ENCODE measurements at places on chromosomes 13 and 19. TPM values are rescaled to one million over a fixed set of nuclear protein-coding genes. Genes with fewer than 3 reads are reported as not detected.

The FLT1 gene
- total RNA-seq: 62.8 TPM

The LGALS4 gene
- total RNA-seq: 2.9 TPM

The KL gene
- 5.9 TPM for total RNA-seq

The ZNF560 gene
- not detected for total RNA-seq

The RAB3A gene
- 3.4 TPM for total RNA-seq

The KLK15 gene
- not detected for total RNA-seq

The ZNF221 gene
- 8.8 TPM for total RNA-seq

The THSD8 gene
- total RNA-seq: not detected

DNA sequence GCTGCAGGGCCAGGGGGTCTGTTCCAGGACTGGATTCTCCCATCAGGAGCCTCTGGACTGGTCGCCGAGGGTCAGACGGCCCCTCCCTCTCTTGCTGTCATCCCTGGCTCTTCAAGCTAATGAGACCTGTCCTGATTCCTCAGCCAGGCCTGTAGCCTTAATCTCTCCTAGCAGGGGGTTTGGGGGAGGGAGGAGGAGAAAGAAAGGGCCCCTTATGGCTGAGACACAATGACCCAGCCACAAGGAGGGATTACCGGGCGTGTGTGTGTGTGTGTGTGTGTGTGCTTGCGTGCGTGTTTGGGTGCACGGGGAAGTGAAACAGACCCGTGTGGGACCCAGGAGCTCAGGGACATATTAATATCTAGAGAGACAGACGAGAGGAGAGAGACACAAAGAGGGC, 1.9 kb upstream of the CRX start:
- peak; percentile 30 for DNase-seq

DNA sequence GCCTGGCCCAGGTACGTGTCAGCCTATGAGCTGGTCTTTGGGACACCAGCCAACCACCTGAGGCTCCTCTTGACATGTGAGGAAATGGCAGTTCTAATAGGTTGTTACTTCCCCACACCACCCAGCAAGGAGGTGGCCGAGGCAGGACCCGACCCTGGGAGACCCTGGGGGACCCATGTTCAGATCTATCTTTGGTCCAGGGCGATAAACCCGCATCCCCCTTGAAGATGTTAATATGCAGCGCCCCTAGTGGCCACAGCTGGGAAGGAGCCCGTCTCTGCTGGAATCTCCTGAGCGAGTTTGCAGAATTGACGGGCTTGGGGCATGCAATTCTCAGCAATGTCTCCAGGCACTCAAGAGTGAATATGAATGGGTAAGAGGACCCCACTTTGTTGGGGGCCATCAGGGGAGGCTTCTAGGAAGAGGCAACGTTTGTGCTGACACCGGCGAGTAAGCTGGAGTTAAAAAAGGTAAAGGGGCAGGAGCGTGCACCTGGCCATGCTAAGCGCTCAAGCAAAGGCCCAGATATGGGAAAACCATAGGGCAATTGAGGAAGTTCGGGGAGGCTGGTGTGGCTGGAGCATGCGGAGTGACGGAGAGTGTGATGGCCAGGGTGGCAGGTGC, 1.5 kb upstream of the MYO1F start:
- DNase-seq: peak; percentile 91

- DNase-seq: no peak
Observed at GRCh38 chr13:77554069-77554468, 18.6 kb downstream of the SCEL start.

DNA sequence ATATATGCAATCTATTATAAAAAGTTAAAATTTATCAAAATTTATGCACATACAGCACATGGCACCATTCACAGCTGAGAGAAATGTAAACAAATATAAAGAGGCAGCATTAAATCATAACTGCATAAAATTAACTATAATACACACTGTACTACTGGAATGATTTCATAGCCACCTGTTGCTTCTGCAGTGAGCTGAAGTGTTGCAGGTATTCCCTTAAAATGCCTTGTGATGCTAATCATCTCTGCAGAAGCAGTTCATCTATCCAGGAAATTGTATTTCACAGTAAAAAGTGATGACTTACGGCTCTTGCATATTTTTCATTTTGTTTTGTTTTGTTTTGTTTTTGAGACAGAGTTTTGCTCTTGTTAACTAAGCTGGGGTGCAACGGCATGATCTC, 82.1 kb downstream of the STOML3 start:
- no peak for DNase-seq

GRCh38 chr13:91397595-91397994, 826 bp upstream of the GPC5 start:
- no peak for DNase-seq

- DNase-seq: no peak
Observed at GRCh38 chr19:5018224-5019015, 49.5 kb downstream of the KDM4B start.

DNA sequence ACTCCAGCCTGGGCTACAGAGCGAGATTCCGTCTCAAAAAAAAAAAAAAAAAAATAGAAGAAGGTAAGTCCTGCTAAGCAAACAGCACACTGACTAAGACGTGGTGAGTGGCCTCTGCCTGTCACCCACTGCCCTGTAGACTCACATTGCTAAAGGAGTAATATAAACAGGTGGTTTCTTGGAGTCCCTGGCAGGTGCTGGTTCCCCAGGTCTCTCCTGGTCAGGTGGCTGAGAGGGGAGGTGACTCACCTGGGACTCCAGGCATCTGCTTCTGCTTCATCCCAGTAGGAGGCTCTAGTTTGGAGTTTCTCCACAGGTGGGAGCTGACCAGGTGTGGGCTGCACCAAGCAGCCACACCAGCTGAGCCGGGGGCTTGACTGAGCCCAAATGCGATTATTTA, at the start of gene OR10H1:
TSS of gene OR10H1 (minus strand) at position 359 of the 400 bp plus-strand sequence. CDS start 7,627 bp downstream, outside the sequence.
- no peak for DNase-seq

- no peak for DNase-seq
Observed at GRCh38 chr13:84129966-84130365, 247.7 kb upstream of the SLITRK1 start.

- no peak for DNase-seq
Observed at GRCh38 chr13:97124915-97125809, 97.0 kb upstream of the MBNL2 start.

DNA sequence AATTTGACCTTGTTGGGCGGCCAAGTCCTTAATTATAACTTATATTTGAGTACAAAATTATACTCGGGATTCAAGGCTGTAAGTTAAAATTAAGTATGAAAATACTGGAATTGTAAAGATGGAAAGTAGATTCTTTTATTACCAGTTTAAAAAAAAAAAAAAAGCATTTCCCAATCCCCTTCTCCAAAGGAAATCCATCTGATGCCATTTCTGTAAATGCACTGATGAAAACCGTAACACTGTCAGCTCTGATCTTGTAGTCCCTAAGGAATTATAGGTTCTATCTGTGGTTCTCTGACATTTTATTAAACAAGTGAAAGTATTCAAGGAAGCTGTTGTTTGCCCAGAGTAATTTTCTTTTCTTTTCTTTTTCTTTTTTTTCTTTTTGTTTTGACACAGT, 41.6 kb upstream of the HNRNPA1L2 start:
- no peak for DNase-seq

- DNase-seq: no peak
Observed at GRCh38 chr13:84823528-84823927, 941.3 kb upstream of the SLITRK1 start.

DNA sequence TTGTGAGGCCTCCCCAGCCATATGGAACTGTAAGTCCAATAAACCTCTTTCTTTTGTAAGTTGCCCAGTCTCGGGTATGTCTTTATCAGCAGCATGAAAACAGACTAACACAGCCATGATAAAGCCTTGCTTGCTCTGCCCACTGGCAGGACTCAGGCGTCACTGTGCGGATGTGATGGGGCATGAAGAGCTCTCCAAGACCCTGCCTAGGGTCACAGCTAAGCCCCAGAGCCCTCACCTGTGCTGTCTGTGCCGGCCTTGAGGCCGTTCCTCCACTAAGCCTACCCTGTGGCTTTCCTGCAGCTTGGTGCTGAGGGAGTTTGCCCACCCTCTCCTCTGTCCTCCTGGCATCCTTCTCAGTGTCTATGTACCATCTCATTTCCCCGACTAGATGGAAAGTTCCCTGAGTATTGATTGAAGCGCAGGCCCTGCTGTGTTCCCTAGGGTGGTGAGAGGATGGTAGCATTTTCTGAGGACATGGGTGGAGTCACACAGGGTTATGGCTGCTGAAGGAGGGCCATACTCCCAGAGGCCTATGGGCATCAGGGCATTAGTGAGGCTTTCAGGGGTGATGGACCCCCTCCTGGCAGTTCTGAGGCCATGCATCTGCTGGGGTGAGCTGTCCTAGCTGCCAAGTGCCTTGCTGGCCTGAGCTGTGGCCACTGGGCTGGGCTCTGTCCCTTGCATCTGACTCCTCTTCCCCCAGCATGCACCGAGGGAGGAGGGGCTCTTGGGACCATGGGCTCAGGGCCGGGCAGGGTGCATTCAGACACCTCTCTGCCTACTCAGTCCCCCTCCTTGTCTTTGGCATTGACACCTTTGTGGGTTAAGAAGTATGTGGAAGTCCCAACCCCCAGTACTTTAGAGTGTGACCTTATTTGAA, 75.3 kb downstream of the TEX29 start:
- DNase-seq: peak; percentile 25

- DNase-seq: no peak
Observed at GRCh38 chr13:67148161-67148571, 82.0 kb downstream of the PCDH9 start.

DNA sequence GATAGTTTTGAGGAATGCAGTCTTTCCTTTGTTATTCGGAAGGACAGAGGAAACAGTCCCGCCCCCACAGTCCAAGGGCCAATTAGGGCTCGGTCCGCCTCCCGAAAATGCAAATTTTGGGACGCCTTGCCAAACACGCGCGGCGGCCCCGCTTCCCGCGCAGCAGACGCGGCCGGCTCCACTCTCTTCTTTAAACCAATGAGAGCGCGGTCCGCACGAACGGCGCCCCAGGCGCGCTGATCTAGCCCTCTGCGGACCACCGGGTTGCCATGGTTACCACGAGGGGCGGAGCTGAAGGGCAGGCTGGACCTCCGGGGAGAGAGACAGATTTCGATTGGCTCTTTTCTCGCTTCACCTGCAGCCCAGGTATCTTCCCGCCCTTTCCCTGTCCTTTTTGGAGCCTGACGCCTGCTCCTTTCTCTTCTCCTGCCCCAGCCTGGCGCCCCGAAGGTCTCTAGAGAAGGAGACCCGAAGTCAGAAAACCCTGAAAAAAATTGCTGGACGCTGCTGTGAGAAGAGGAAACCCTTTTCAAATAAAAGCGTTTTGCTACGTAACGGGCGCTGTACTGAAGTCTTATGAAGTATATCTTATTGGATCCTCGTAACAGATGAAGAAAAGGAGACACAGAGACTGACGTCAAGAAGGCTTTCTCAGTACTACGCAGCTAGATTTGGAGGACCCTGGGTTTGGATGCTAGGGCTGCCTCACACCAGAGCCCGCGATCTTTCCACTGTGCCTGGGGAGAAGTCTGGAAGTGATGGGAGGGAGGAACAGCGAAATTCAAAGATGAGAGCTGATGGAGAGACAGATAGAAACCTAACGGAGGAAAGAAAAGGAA, 2.0 kb downstream of the PTH2 start:
- peak; percentile 78 for DNase-seq

All from aorta (tissue), 5 donors.